ENCODE measurements at places on chromosomes 12 and 14.

- no peak for DNase-seq
Observed at GRCh38 chr12:121295746-121296617, 527 bp downstream of the CAMKK2 start.

DNA sequence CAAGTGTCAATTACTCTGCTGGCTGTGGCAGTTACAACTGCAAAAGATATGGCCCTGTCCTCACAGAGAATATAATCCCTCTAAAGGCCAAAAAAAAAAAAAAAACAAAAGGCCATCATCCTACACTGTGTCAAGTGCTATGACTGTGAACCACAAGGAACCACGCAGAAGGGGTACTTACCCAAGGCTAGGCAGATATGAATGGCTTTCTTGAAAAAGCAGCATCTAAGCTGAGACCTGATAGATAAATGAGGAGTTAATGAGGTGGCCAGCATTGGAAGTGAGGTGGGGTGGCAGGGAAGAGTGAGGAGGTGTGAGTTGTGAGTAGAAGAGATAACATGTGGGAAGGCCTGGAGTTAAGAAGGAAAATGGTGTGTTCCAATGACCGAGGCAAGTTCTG, 16.4 kb upstream of the IL22 start:
- no peak for DNase-seq

DNA sequence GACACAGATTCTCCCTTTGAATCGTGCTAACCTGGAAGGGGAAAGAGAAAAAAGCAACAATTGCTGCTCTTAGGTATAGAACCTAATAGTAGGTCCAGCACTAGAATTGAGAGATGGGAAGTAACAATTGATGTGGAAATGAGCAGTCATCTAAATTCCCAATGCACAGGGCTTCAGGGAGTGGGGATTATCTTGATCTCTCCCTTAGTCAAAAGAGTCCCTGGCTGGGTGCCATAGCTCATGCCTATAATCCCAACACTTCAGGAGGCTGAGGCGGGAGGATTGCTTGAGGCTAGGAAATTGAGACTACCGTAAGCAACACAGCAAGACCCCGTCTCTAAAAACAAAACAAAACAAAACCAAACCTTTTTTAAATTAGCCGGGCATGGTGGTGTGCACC, 4.0 kb downstream of the APOBEC1 start:
- DNase-seq, result no peak

DNA sequence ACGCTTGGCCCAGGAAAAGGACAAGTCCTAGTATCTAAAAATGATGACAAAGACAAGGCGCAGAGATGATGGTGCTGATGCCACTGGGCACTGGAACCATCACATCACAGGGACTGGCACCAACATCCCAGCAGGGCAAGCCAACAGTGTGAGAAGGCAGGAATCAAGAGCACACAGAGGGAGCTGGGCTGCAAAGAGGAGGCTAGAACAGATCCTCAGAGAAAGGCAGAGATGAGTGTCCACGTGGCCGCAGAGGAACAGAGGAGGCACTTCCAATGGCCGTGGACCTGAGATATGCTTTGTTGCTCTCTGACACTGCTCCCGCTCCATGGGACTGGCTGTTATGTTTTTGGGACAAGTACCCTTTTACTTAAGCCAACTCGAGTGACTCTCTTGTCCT, 17.9 kb downstream of the FOXN3 start:
- no peak for DNase-seq

GRCh38 chr12:113862590-113863454, 103.3 kb downstream of the RBM19 start:
- DNase-seq, result no peak

DNA sequence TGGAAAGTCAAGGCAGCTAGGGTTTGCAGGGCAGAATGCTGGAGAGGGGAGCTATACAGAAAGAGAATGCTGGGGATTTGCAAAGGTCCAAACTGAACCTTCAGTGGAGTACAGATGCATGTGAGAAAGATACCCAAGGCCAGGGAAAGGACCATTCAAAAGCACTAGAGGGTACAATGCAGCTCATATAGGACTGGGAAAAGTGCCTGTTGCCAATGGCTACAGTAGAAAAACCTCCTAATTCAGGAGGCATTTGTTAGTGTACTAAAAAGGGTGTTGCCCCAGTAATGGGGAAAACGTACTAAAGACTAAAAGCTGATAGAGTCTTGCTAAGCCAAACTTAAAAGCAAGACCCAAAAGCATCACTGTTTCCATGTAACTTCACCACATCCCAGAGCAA, 30.1 kb downstream of the E2F7 start:
- DNase-seq, result no peak

DNA sequence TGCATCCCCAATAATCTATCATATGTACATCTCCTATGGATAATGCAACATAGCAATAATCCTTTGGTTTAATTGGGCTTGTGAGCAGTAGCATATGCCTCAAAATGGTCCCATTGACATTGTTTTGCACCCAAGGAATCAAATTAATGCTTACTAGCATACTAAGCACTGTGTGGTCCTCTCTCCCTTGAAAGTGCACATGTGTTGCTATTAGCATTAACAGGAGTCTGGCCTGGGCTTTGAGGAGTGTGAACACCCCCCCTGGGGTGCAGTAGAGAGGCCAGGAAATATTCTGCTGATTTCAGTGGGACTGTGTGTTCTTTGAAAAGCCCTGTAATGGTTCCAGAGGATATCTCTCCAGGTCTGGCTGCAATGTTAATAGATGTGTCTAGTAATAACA, 1148.4 kb downstream of the VRK1 start:
- DNase-seq, result no peak

GRCh38 chr12:109020796-109021380, at the start of gene SVOP:
TSS of gene SVOP (minus strand) at chr12:109021068. CDS start at chr12:109020868, 200 bp downstream.
- no peak for DNase-seq

GRCh38 chr12:107519906-107520859, 165.4 kb upstream of the PWP1 start:
- no peak for DNase-seq

- DNase-seq, result peak; percentile 54
Observed at GRCh38 chr14:23056956-23057756, at the start of gene CDH24. TSS of gene CDH24 (minus strand) at chr14:23057520. CDS start at chr14:23055733, 1,787 bp downstream.

DNA sequence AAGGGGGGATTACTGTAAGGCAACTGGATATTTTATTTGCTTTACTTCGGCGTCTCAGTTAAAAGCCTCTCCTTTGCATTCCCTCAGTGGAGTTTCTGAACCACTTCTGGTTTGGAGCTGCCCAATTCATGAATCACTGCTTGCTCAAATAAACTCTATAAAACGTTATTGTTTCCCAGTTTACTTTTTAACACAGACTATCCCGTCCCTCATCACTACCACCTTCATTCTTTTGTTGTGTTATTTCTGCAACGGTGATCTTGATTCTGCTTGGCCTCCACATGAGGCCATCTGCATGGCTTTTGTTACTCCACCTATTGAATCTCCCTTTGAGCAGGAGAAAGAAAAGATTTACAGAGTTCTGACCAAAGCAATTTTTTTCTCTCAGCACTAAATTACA, 104.0 kb upstream of the PLEKHA5 start:
- no peak for DNase-seq

DNA sequence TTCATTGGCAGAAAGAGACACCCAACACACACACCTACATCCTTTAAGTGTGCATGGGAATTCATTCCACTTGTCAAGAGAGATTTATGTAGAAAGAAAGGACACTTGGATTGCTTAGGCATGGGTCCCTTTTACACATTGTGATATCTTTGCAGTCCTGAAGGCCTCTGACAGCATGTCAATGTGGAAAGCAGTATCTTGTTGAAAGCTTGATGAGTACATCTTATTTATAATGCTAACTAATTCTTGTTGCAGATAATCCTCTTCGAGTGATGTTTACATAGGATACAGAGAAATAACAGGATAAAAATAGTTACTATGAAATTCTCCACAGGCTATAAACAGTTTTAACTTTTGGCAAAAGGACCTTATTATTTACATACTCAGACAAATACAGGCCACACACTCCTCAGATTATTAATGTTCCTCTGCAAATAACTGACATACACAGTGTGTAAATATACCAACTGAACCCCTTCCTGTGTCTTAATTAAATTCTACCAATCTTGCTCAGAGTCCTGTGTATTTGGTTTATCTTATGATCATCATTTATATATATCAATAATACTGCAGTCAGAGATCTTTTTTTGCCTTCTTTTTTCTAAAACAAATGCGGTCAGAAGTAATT, 111.8 kb upstream of the DIO2 start:
- DNase-seq, result no peak

GRCh38 chr12:113196990-113197389, 11.5 kb downstream of the RITA1 start:
- no peak for DNase-seq

GRCh38 chr12:108525681-108526080, 10.6 kb downstream of the FICD start:
- DNase-seq, result no peak

DNA sequence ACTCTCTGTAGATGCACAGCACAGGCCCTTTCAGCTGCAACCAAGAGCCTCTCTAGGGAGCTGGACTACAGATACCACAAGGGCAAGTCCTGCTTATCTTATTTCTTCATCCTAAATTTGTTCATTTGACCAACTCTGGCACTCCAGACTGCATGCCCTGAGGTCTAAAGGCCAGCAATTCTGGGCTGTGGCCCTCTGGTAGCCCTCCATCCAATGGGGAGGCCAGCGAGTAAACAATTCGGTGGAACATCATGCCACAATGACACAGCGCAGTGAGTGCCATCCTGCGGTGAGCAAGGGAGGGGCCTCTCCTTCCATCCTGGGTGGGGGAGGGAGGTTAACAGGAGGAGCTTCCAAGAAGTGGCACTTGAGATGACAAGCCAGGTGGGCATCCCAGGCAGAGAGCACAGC, 652 bp upstream of the SELPLG start:
- no peak for DNase-seq

- DNase-seq, result no peak
Observed at GRCh38 chr14:71488703-71489191, 443.5 kb upstream of the RGS6 start.

Data from activated T-helper 1 cell treated with anti-CD3 and anti-CD28 coated beads, Interleukin-2, amount 50 U/mL, for 16 hours (primary cell).